ENCODE measurements at places on chromosomes 13 and 19. TPM values are rescaled to one million over a fixed set of nuclear protein-coding genes. Genes with fewer than 3 reads are reported as not detected.

The C1QTNF9B gene
- total RNA-seq, result not detected

The CEACAM8 gene
- not detected for total RNA-seq

The SULT2A1 gene
- not detected for total RNA-seq

DNA sequence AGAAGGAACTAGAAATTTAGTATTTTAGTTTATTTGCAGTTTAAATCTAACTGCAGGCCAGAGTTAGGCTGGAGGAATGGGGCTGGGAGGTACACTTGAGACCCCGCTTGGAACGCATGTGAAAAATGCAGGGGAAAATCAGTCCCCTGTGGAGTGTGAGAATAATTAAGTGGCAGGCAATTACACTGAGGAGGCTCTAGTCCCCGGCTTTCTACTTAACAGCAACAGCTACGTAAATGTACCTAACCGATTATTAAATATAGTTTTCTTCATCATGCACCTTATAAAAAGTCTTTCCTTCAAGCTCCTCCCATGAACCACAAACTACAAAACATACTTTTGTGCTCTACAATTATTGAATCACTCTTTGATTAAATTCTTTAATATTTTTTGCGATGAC is 804 bp downstream of the ZNF708 start:
- H3K27ac ChIP-seq, result peak overlapping the region; percentile 98
- peak overlapping the region; percentile 98 for H3K4me3 ChIP-seq
- H3K4me1 ChIP-seq, result no peaks in the 10 kb centered on the region
- H3K36me3 ChIP-seq, result peaks cover 20% of the 10 kb centered on the region
- no peak for DNase-seq
- no peaks in the 10 kb centered on the region for H3K27me3 ChIP-seq

- H3K4me1 ChIP-seq, result peaks cover 13% of the 10 kb centered on the region
- H3K36me3 ChIP-seq, result peaks cover 17% of the 10 kb centered on the region
- H3K27me3 ChIP-seq, result no peaks in the 10 kb centered on the region
- no peak overlapping the region for H3K4me3 ChIP-seq
- no peak for DNase-seq
Observed at GRCh38 chr19:18868380-18869022, 27.5 kb downstream of the CERS1 start.

- H3K4me3 ChIP-seq, result peak overlapping the region; percentile 98
- no peaks in the 10 kb centered on the region for H3K4me1 ChIP-seq
- H3K27ac ChIP-seq, result no peak overlapping the region
- no peak for DNase-seq
- no peaks in the 10 kb centered on the region for H3K27me3 ChIP-seq
Observed at GRCh38 chr19:57615346-57615745, 1.3 kb downstream of the ZNF134 start.

- H3K27ac ChIP-seq, result no peak overlapping the region
- peaks cover 58% of the 10 kb centered on the region for H3K27me3 ChIP-seq
- peaks cover 5% of the 10 kb centered on the region for H3K4me1 ChIP-seq
- no peaks in the 10 kb centered on the region for H3K36me3 ChIP-seq
Observed at GRCh38 chr19:41915021-41915775, 13.1 kb downstream of the ERFL start.

- no peaks in the 10 kb centered on the region for H3K27me3 ChIP-seq
- peak overlapping the region; percentile 88 for H3K4me3 ChIP-seq
Observed at GRCh38 chr19:34172661-34173192, 423 bp downstream of the LSM14A start.

Data from H1 (cell line).